ENCODE measurements at places on chromosomes 5 and 9. TPM values are rescaled to one million over a fixed set of nuclear protein-coding genes. Genes with fewer than 3 reads are reported as not detected.

DNA sequence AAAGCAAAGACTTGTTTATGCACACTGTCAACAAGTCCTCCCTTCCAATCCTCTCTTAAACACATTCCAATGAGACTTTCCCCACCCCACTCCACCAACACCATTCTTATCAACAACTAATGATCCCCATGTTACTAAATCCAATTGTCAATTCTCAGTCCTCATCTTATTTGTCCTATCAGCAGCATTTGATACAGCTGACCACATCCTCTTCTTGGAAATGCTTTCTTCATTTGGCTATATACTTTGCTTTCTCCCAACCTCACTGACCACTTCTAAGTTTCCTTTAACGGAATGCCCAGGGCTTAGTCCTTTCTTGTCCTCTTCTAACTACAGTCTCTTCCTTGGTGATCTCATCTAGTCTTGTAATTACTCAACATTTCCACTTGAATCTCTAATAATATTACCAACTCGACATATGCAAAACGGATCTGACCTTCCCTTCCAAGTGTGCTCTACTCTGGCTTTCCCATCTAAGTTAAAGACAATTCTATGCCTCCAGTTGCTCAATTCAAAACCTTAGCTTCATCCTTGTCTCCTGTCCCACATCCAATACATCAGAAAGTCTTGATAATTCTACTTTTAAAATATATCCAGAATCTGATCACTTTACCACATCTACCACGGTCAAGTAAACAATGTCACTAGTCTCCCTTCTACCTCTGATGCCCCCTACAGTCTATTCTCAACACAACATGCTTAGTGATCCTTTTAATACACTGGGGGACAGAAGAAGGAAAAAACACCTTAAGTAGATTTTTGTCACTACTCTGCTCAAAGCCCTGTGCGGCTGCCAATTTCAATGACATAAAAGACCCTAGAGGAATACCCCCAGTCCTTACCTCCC, 25.5 kb downstream of the AGTPBP1 start:
- no peak for DNase-seq
- no peaks in the 10 kb centered on the region for H3K27me3 ChIP-seq
- no peak overlapping the region for H3K4me3 ChIP-seq
- peaks cover 7% of the 10 kb centered on the region for H3K36me3 ChIP-seq
- H3K27ac ChIP-seq, result no peak overlapping the region
- H3K4me1 ChIP-seq, result peaks cover 2% of the 10 kb centered on the region

GRCh38 chr5:161546470-161547301, at the start of gene GABRB2:
Gene GABRB2 (minus strand): TSS chr5:161546725. CDS start chr5:161546643, 82 bp downstream.
- H3K27ac ChIP-seq, result no peak within 1 kb of the TSS
- no peaks in the 10 kb centered on the region for H3K36me3 ChIP-seq
- peaks cover 50% of the 10 kb centered on the region for H3K27me3 ChIP-seq

GRCh38 chr5:135671966-135672365, 93.2 kb upstream of the CXCL14 start:
- H3K27me3 ChIP-seq, result peaks cover 27% of the 10 kb centered on the region
- no peak overlapping the region for H3K27ac ChIP-seq
- no peak overlapping the region for H3K4me3 ChIP-seq
- no peaks in the 10 kb centered on the region for H3K36me3 ChIP-seq

GRCh38 chr9:93406371-93406770, 45.1 kb upstream of the FAM120A start:
- H3K4me3 ChIP-seq, result no peak overlapping the region
- H3K36me3 ChIP-seq, result no peaks in the 10 kb centered on the region
- H3K27me3 ChIP-seq, result peaks cover 40% of the 10 kb centered on the region
- DNase-seq, result no peak
- no peak overlapping the region for H3K27ac ChIP-seq

DNA sequence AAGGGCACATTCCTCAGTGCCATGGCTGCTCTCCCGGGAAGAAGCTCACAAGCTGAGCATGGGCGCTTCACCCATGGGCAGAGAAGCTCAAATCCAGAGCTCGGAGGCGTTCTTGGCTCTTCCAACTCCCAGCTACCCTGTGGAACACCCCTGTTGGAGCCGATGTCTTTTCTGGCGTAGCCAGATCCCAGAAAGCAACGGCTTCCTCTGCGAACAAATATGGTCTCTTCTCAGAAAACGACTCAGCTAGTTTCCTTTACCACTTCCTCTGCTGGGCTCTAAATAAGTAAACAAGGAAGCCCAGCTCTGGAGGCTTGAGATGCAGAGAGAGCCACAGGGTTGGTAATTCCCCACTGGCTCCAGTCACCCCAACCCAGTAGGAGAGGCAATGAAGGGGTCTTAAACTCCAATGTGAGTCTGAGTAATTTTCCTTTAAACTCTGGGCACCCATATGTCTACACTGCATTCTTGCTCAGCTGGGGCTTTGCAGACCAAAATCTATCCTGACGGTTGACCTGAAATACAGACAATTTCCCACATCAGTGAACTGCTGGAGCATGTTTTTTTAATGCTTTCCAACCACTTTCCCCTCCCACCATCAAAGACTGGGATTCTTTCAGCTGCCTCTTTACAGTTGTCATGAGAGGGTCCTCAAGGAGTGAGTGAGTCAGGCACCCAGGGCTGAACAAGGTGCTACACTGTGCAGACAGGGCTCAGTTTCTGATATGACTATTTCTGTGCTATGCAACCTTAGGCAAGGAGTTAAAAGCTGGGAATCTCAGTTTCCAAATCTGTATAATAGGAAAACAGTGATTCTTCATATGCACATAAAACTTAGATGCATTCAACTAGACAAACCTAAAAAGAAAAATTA, at the start of gene LCP2:
TSS of gene LCP2 (minus strand) at position 189 of the 874 bp plus-strand sequence. CDS start at position 23, 166 bp downstream.
- H3K4me1 ChIP-seq, result no peaks in the 10 kb centered on the region
- H3K4me3 ChIP-seq, result no peak within 1 kb of the TSS
- H3K27me3 ChIP-seq, result peaks cover 53% of the 10 kb centered on the region
- H3K27ac ChIP-seq, result no peak within 1 kb of the TSS
- DNase-seq, result no peak

DNA sequence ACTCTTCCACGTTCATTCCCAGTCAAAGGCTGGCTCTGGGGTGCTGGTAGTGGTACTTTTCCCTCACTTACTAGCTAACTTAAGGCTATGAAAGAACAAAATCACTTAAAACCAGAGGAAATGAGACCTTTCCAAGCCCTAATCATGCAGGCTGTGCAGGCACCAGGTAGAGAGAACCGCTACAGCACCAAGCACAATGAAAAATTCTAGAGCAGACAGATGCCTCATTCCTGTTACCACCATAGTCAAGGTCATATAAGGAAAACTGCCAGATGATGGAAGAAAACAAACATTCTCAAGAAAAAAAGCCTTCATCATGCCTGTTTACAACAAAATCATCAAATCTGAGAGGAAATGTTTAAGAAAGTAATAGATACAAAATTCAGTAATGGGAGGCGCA, 374.4 kb upstream of the PDE4D start:
- no peaks in the 10 kb centered on the region for H3K4me1 ChIP-seq
- H3K27me3 ChIP-seq, result peaks cover 4% of the 10 kb centered on the region
- H3K27ac ChIP-seq, result no peak overlapping the region
- H3K36me3 ChIP-seq, result no peaks in the 10 kb centered on the region
- DNase-seq, result no peak

DNA sequence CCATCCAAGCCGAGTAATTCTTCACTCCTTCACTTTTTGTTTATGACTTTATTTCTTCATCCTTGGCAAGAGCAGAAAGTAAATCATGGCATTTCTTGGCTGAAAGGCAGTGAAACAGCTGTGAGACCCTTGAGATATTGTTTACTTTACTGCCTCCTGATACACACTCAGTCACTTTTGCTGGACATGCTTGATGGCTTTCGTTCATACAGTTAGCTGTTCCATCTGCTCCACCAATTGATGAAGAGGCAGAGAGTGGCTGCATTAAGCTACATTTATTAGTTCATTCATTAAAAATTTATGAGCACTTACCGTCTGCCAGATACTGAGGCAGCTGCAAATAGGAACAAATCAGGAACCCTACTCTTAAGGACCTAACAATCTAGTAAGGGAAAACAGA, 184.4 kb upstream of the OR13F1 start:
- no peaks in the 10 kb centered on the region for H3K36me3 ChIP-seq
- no peaks in the 10 kb centered on the region for H3K27me3 ChIP-seq
- no peak for DNase-seq
- no peak overlapping the region for H3K27ac ChIP-seq
- no peak overlapping the region for H3K4me3 ChIP-seq

DNA sequence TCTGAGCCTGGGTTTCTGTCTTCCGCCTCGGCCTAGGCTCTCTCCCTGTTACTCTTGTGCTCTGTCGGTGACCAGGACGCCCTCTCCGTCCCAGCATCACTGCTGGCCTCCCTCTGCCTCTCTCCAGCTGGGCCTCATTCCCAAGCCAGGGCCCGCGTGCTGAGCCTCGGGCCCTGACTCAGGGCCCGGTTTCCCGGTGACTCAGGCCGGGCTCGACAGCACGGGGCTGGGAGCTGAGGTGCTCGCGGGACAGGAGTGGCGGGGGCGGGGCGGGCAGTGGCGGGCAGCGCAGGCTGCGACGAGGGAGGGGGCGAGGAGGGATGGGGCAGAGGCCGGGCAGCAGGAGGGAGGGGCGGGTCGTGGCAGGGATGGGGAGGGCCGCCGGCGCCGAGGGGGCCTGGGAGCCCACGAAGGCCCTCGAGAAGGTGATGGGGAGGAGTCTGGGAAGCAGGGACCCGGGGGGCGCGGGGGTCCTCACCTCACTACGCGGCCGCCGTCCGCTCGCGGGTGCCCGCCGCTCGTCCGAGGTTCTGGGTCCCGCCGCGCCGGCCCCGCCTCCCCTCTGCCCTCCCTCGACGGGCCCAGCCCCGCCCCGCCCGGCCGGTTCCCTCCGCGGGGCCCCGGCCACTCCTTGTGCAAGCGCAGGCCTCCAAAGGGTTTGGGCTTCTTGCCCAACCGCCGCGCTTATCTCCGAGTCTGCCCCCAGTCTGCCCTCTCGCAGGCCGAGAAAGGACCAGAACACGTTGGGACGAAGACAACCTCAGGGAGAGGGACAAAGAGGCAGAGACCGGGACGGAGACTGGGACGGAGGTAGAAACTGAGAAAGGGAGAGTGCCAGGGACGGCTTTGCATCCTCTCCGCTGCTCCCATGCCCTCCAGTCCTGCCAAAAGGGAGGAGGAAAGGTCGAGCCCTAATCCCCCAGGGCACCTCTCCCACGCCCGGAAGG, at the start of gene ARAP3:
TSS of gene ARAP3 (minus strand) at position 536 of the 947 bp plus-strand sequence. CDS start 1,744 bp downstream, outside the sequence.
- peaks cover 7% of the 10 kb centered on the region for H3K4me1 ChIP-seq
- peak within 1 kb of the TSS; percentile 56 for H3K4me3 ChIP-seq
- H3K27me3 ChIP-seq, result no peaks in the 10 kb centered on the region
- H3K36me3 ChIP-seq, result no peaks in the 10 kb centered on the region

- no peak overlapping the region for H3K4me3 ChIP-seq
- no peaks in the 10 kb centered on the region for H3K36me3 ChIP-seq
- H3K27ac ChIP-seq, result peak overlapping the region; percentile 75
- H3K27me3 ChIP-seq, result no peaks in the 10 kb centered on the region
Observed at GRCh38 chr9:4262735-4263141, 37.1 kb downstream of the GLIS3 start.

DNA sequence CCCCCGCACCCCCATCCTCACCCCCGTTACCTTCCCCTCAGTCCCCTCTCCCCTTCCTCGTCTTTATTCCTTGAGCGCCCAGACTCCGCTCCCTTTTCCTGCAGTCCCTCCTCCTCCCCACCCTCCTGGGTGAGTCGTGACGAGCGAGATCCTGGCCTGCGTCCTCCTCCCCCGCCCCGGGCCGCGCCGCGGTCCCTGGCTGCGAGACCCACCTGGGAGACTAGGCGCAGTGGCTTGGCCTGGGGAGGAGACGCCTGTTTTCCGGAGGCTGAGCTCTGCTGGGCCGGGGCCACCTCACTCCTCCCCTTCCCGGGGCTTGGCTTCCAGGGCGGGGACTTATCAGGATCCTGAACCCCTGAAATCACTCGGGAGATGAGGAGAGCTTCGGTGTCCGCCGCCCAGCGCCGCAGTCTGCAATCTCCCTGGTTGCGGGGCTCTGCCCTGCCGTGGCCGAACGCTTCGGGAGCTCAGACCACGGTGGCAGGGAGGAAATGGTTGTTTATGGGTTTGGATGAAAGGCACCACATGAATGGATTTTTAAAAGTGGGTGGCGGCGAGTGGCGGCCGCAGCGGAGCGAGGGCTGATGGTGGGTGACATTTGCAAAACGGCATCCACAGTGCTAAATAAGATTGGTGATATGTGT, 984 bp downstream of the STXBP1 start:
- H3K27ac ChIP-seq, result peak overlapping the region; percentile 80
- DNase-seq, result peak; percentile 86
- peak overlapping the region; percentile 92 for H3K4me3 ChIP-seq
- H3K4me1 ChIP-seq, result peaks cover 21% of the 10 kb centered on the region
- H3K36me3 ChIP-seq, result no peaks in the 10 kb centered on the region

- H3K36me3 ChIP-seq, result peaks cover 16% of the 10 kb centered on the region
- no peak overlapping the region for H3K4me3 ChIP-seq
- H3K27ac ChIP-seq, result no peak overlapping the region
Observed at GRCh38 chr5:88748666-88749065, 134.3 kb downstream of the MEF2C start.

DNA sequence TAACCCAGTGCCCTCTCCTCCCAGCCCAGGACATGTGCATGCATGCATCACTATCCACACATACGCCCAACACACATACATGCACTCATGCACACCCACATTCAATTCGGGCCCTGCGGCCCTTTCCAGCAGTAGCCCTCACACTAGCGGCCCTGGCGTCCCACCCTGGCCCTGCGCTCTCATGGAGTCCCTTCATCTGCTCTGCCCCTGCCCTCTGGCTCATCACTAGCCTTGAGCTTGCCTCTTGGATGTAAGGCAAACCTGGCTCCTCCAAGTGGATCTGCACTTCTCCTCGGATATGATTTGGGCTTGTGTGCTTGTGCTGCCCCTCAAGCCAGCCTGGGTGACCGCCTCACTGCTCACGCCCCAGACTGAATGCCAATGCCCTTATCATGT, 147.2 kb downstream of the SEC61B start:
- H3K4me1 ChIP-seq, result peaks cover 47% of the 10 kb centered on the region
- no peaks in the 10 kb centered on the region for H3K36me3 ChIP-seq
- H3K27me3 ChIP-seq, result no peaks in the 10 kb centered on the region

The PIP5K1B gene
- total RNA-seq, result not detected

The MCC gene
- total RNA-seq, result 14.0 TPM

The OTP gene
- total RNA-seq, result not detected

The PCDHGA2 gene
- 0.21 TPM for total RNA-seq

The TRIO gene
- 336 TPM for total RNA-seq

The PCDHB12 gene
- total RNA-seq, result 1.9 TPM

The GFI1B gene
- not detected for total RNA-seq

The NDOR1 gene
- total RNA-seq, result 20.5 TPM

The SHLD3 gene
- 3.8 TPM for total RNA-seq
